GM23338 (cell line): ENCODE measurements at places on chromosomes 7 and 10. TPM values are rescaled to one million over a fixed set of nuclear protein-coding genes. Genes with fewer than 3 reads are reported as not detected.

- no peak overlapping the region for H3K4me3 ChIP-seq
- DNase-seq, result peak; percentile 33
- H3K27me3 ChIP-seq, result no peaks in the 10 kb centered on the region
- no peaks in the 10 kb centered on the region for H3K4me1 ChIP-seq
- no peaks in the 10 kb centered on the region for H3K36me3 ChIP-seq
- H3K27ac ChIP-seq, result no peak overlapping the region
Observed at GRCh38 chr10:3735175-3735574, 49.8 kb downstream of the KLF6 start.

DNA sequence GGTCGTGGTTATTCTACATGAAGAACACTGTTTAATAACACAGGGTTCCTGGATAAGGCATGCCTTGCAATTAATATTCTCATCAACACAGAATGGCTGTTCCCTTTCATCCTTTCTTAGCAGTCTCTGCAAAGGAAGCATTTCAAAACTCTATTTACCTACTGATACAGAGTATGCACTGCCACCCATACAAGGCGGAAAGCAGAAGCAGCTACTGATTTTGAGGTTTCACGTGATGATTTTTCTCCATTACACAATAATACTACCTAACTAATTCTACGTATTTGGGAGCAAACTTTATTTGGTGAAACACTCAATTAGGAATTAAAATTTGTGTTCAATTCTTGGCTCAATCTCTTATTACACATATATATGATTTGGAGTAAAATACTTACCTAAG, 43.0 kb upstream of the COL1A2 start:
- H3K27ac ChIP-seq, result no peak overlapping the region
- peaks cover 11% of the 10 kb centered on the region; the same call in 1 of the 2 replicates for H3K4me1 ChIP-seq
- no peak overlapping the region for H3K4me3 ChIP-seq
- no peaks in the 10 kb centered on the region for H3K36me3 ChIP-seq
- H3K27me3 ChIP-seq, result no peaks in the 10 kb centered on the region

GRCh38 chr10:11086177-11086840, 68.6 kb downstream of the CELF2 start:
- H3K4me3 ChIP-seq, result no peak overlapping the region
- no peaks in the 10 kb centered on the region for H3K36me3 ChIP-seq
- H3K27me3 ChIP-seq, result no peaks in the 10 kb centered on the region
- H3K4me1 ChIP-seq, result no peaks in the 10 kb centered on the region; the same call in 1 of the 2 replicates

DNA sequence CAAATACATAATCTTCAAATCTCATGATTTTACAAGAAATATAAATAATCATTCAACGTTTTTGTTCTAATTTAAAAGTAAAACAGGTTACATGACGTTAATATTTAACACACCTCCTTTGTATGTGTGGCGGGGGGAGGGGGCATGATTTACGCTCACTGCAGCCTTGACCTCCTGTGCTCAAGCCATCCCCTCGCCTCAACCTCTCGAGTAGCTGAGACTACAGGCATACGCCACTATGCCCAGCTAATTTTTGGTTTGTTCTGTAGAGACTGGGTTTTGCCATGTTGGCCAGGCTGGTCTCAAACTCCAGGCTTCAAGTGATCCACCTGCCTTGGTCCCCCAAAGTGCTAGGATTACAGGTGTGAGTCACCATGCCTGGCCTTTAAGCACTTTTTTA, 7.2 kb upstream of the CACNA2D1 start:
- H3K4me3 ChIP-seq, result no peak overlapping the region
- H3K27ac ChIP-seq, result no peak overlapping the region
- no peak for DNase-seq
- no peaks in the 10 kb centered on the region for H3K36me3 ChIP-seq
- H3K27me3 ChIP-seq, result peaks cover 11% of the 10 kb centered on the region

GRCh38 chr10:15809450-15809849, 50.9 kb downstream of the MINDY3 start:
- H3K4me1 ChIP-seq, result no peaks in the 10 kb centered on the region
- DNase-seq, result no peak
- no peaks in the 10 kb centered on the region for H3K36me3 ChIP-seq
- H3K27me3 ChIP-seq, result no peaks in the 10 kb centered on the region
- no peak overlapping the region for H3K4me3 ChIP-seq

DNA sequence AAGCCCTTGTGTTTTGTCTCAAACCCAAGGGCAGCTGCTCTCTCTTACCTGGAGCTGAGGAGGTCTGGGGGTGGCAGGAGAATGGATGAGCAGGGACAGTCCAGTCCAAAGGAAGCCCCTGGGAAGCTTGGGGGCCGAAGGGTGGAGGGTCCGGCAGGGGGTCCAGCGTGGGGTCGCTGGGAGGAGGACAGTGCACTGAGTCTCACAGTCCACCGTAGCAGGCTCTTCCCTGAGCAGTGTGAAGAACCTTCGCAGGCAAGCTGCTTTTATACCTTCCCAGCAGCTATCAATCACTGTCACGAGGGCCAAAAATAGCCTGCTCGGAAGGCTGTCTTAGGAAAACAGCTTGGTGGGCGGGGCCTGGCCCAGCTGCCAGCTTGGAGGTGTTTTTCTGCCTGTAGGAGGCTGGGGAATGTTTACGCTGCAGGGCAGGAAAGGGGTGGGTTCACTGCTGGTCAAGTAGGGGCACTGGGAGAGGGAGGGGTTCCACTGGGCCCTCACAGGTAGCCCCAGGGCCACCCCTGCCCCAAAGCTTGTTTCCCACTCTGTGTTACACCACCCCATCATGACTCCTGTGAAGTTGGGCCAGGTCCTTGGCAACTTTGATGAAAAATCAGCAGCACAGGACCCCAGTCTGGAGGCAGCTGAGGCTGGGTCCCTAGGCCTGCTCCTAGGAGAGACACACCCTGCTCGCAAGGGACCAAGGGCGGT, at the start of gene DEPP1:
Gene DEPP1, minus strand, starts transcription at position 240 of the 711 bp plus-strand sequence. CDS start 779 bp downstream, outside the sequence.
- peaks cover 42% of the 10 kb centered on the region for H3K4me1 ChIP-seq
- peak within 1 kb of the TSS; percentile 34; the same call in 1 of the 2 replicates for H3K4me3 ChIP-seq
- H3K27me3 ChIP-seq, result no peaks in the 10 kb centered on the region
- DNase-seq, result peak; percentile 93

GRCh38 chr10:33273295-33274002, 61.0 kb downstream of the NRP1 start:
- no peaks in the 10 kb centered on the region for H3K36me3 ChIP-seq
- peak overlapping the region; percentile 17; the same call in 1 of the 2 replicates for H3K27ac ChIP-seq
- peaks cover 23% of the 10 kb centered on the region for H3K4me1 ChIP-seq
- no peak overlapping the region for H3K4me3 ChIP-seq
- DNase-seq, result peak; percentile 48

GRCh38 chr10:80468806-80469421, 14.8 kb downstream of the TSPAN14 start:
- no peak overlapping the region for H3K27ac ChIP-seq
- peaks cover 29% of the 10 kb centered on the region; the same call in 1 of the 2 replicates for H3K27me3 ChIP-seq
- DNase-seq, result no peak
- H3K36me3 ChIP-seq, result no peaks in the 10 kb centered on the region

DNA sequence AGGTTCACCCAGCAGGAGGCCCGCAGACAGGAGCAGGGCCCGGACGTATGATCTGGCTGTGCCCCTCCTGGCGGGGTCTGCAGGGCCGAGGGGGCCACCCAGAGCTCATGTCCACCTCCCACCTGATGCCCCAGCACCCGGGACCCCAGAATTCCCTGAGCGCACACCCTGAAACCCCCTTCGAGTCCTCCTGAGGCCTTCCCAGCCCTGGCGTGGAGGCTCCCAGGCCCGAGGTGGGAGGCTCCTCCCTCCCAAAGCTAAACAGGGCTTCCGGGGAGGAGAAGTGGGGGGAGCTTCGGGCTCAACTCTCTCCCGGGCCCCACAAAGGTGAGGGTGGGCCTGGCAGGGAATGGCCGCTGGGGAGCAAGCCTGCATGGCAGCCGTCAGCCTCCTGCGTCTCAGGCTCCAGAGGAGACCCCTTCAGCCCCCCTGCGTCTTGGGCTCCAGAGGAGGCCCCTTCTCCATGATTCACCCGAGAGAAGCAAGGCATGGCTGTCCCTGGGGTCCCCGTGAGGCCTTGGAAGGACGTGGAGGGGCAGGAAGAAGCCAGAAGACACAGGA, 30.2 kb downstream of the MICALL2 start:
- no peak overlapping the region for H3K27ac ChIP-seq
- H3K36me3 ChIP-seq, result no peaks in the 10 kb centered on the region
- DNase-seq, result no peak
- H3K4me3 ChIP-seq, result no peak overlapping the region
- H3K4me1 ChIP-seq, result no peaks in the 10 kb centered on the region
- no peaks in the 10 kb centered on the region for H3K27me3 ChIP-seq

GRCh38 chr10:96306516-96306915, 2.3 kb downstream of the DNTT start:
- H3K27ac ChIP-seq, result no peak overlapping the region
- no peak overlapping the region for H3K4me3 ChIP-seq

- peak; percentile 15 for DNase-seq
- no peaks in the 10 kb centered on the region for H3K36me3 ChIP-seq
- no peaks in the 10 kb centered on the region for H3K27me3 ChIP-seq
- H3K4me1 ChIP-seq, result peaks cover 3% of the 10 kb centered on the region; the same call in 1 of the 2 replicates
- no peak overlapping the region for H3K27ac ChIP-seq
- H3K4me3 ChIP-seq, result no peak overlapping the region
Observed at GRCh38 chr7:14936554-14936953, 34.0 kb upstream of the DGKB start.

DNA sequence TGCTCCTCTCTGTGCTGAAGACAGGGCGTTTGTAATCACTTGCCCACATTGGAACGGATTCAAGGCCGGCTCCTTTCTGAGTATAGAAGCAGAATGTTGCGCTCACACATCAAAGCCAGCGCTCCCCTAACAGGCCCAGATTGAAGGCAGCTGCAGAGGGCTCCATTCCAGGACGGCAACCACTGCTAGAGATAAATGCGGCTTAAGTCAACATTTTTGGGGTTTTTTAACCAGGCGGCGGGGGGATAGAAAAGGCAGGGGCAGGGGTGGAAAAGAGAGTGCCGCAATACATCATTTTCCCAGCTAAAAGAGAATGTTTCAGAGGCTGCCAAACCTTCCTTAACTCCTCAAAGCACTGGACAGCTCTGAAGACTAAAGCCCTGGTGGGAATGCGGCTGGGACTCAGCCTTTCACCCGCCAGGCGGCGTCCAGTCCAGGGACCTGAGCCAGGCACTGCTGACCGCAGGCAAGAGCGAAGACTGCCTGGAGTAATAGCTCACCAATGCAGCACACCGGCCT, 189.6 kb downstream of the TNS3 start:
- no peaks in the 10 kb centered on the region for H3K27me3 ChIP-seq
- no peak overlapping the region for H3K4me3 ChIP-seq
- no peak overlapping the region for H3K27ac ChIP-seq
- no peaks in the 10 kb centered on the region for H3K36me3 ChIP-seq
- H3K4me1 ChIP-seq, result no peaks in the 10 kb centered on the region

GRCh38 chr10:73848821-73849489, 25.4 kb downstream of the CAMK2G start:
- peaks cover 30% of the 10 kb centered on the region for H3K36me3 ChIP-seq
- H3K4me1 ChIP-seq, result no peaks in the 10 kb centered on the region; the same call in 1 of the 2 replicates
- H3K4me3 ChIP-seq, result no peak overlapping the region
- peak; percentile 93 for DNase-seq
- 0 out of 2 replicates have a peak overlapping the region, but pooled peaks have one; percentile 42 for H3K27ac ChIP-seq

DNA sequence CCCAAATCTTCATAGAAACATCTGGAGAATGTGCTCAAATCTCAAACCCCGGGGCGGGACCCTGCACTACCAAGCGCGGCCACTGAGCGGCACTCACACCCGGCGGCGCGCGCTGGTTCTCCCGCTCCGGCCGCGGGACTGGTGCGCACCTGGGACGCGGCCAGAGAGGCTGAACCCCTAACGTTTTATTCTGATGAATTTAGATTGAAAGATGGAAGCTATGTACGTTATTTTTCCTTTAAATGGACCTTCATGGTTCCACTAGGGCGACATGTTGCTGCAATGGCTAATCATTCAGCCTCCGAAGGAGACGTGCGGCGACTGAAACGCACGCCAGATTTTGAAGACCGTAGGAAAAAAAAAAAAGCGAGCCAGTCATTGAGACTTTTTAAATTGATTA, 107.0 kb upstream of the INSIG1 start:
- H3K4me1 ChIP-seq, result no peaks in the 10 kb centered on the region
- H3K27ac ChIP-seq, result no peak overlapping the region
- peak; percentile 79 for DNase-seq

DNA sequence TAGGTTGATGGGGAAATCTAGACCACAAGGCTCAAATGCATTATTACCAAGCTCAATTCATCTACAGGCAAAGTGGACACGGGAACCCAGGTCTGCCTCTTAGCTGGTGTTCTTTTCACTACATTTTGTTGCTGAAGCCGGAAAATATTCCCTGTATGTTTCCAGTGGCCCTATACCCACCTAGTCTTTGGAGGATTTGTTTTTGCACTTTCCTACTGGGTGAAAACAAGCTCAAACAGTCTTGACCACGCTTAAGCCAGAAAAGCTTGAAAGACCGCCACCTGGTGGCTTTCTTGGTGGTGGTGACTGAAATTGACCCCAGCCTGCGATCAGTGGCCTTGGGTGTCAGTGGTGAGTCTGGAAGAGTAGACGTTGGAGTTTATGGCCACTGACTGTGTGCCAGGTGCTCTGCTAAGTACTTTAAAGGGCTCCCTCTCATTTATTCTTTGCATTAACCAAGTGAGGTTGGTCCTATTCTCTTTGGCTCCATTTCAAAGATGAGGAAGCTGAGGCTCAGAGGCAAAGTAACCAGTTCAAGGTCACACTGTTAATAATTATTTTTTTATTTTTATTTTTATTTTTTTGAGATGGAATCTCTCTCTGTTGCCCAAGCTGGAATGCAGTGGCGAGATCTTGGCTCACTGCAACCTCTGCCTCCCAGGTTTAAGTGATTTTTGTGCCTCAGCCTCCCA, 11.1 kb upstream of the CRTAC1 start:
- H3K27me3 ChIP-seq, result peaks cover 40% of the 10 kb centered on the region
- H3K4me3 ChIP-seq, result no peak overlapping the region
- H3K36me3 ChIP-seq, result no peaks in the 10 kb centered on the region
- H3K4me1 ChIP-seq, result peaks cover 6% of the 10 kb centered on the region; the same call in 1 of the 2 replicates
- peak; percentile 89 for DNase-seq

DNA sequence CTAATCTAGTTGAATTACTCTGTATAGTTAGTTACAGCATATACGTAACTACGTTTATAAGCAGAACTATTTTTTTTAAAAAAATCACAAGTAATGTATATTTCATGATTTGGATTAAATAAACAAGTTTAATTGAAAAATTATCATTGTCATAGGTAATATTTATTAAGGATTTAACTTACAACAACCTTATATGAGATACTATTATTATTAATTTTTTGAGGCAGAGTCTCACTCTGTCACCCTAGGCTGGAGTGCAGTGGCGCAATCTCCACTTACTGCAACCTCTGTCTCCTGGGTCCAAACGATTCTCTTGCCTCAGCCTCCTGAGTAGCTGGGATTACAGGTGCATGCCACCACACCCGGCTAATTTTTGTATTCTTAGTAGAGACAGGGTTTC, 4.1 kb upstream of the CUL1 start:
- H3K27me3 ChIP-seq, result no peaks in the 10 kb centered on the region
- DNase-seq, result no peak
- no peak overlapping the region for H3K27ac ChIP-seq
- no peak overlapping the region for H3K4me3 ChIP-seq
- no peaks in the 10 kb centered on the region for H3K36me3 ChIP-seq

CALHM1 gene
- total RNA-seq, result 0.93 TPM in 1 of 2 replicates, not detected in the other

FGL2 gene
- not detected in 2 replicates for total RNA-seq

FKBP14 gene
- 11.8 and 21.4 TPM in 2 replicates for total RNA-seq

GPR26 gene
- total RNA-seq, result 0.04 and 0.07 TPM in 2 replicates

ZNF365 gene
- 0.35 and 0.59 TPM in 2 replicates for total RNA-seq

FXYD4 gene
- not detected in 2 replicates for total RNA-seq

TWIST1 gene
- 0.12 and 0.24 TPM in 2 replicates for total RNA-seq

OGDHL gene
- 15.5 and 17.6 TPM in 2 replicates for total RNA-seq

PRF1 gene
- not detected in 2 replicates for total RNA-seq
